AG10803 (cell line): ENCODE measurements at places on chromosomes 6 and 20.
A peak's percentile ranks its signal among the peaks of the same experiment; 100 is the strongest.

- DNase-seq = no peak
Observed at GRCh38 chr20:38299963-38300362, 4.0 kb upstream of the BPI start.

DNA sequence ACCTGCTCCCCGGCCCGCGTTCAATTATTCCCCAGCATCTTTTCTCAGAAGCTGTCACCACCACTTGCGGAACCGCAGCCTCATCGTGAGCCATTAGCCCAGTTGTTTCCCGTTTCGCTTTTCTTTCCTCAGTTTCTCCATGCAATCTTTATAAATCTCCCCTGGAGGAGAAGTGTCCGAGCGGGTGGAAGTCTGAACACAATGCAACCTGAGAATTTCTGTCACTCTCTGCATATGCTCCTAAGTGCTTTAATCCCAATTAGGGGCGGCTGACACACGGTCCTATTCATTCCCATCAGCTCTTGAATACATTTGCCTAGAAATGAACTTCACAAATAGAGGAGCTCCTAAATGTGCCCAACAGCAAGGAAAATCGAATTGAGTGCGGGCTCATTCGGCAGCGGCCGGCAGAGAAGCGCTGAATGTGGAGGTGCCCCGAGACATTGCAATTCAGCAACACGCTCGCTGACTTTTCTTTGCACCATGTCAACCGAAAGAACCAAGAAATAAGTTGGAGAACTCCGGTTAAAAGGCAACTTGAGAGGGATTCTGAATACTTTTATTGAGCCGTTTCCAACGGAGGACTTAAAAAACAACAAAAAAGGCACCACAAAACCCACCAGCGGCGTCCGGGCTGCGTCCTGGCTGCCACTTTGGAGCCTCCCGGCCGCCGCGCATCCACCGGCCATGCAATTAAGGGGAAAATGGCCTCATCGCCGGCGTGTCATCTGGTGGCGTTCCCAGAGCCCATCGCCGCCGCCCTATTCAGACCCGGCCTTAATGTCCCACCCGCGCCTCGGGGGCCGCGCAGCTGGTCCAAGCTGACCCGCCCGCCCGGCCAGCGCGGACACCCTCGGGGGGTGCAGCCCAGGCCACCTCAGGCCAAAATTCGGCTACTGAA lies 3.9 kb upstream of the PRDM13 start:
- DNase-seq = no peak

DNA sequence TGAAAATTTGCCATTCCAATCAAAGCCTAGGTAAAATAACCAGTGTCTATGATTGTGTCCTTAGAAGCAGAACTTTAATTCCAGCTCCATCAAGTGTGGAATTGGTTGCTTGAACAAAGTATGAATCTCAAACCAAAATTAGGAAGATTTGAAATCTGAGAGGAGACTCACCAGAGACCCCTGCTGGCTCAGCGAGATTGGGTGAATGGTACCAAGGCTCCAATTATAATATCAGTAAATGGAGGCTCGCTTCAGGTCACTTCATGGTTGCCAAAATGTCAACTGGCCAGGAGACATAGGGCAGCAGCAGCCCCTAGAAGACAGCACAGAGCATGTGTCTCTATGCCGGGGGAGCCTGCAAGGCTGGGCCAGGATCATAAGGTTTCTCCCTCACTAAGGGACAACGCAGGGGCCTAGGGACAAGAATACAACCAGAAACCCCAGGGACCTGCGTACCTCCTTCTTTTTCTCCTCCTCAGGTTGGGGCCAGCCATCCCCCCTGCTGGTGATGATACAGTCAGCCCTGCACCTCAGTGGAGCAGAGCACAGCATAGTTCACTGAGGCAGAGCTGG lies 14.0 kb downstream of the RBL1 start:
- no peak for DNase-seq

DNA sequence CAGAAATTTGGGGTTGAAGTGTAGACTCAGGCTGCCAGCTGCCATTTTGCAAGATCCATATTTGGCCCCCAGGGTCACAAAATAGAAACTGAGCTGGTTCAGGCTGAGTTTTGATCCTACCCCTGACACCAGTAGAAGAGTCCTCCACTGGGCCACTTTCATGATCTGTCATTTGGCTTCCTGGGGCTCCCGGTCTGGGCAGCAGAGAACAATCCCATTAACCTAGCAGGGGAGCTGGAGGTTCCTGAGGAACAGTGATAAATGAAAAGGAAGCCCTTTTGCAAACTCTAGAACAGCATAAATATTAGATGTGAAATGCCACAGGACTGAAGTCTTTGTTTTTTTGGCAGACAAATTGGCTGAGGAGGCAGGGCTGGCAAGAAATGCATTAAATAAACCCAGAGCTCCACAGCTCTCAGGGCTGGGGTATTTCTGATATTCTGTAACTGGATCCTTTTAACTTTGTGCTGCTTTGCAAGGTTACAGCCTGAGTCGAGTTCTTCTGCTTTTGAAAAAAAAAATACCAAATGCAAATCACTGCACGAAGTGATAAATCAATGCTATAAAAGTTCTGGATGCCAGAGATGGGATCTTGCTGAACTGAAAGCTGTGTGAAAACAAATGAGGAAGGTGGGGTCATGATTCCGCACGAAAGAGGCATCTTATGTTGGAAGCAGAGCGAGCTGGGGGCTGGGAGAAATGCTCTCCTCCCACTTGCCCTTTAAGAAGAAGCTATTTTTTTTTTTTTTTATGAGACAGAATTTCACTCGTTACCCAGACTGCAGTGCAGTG lies 64.4 kb downstream of the SULF2 start:
- DNase-seq = peak; percentile 58

- DNase-seq = peak; percentile 21
Observed at GRCh38 chr20:61464307-61465303, 212.5 kb downstream of the CDH4 start.

GRCh38 chr6:144194293-144194810 lies 44.0 kb downstream of the STX11 start:
- no peak for DNase-seq

DNA sequence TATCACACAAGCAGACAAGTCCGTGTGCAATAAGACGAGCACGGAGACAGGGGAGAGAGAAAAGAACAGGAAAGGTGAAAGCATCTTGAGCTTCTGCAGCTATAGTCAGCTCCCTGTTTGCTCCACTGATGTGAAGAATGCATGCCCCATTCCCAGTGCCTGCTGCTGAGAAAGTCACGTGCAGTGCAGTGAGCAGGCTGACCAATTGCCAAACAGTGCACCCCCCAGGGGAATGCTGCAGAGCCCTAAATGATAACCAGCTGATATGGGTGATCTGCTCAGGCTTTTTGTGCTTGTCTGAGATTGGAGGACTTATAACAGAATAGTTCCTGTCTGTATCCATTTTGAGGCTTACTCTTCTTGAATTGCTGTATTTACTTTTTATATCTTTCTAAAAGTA lies 121.5 kb downstream of the PACRG start:
- no peak for DNase-seq

DNA sequence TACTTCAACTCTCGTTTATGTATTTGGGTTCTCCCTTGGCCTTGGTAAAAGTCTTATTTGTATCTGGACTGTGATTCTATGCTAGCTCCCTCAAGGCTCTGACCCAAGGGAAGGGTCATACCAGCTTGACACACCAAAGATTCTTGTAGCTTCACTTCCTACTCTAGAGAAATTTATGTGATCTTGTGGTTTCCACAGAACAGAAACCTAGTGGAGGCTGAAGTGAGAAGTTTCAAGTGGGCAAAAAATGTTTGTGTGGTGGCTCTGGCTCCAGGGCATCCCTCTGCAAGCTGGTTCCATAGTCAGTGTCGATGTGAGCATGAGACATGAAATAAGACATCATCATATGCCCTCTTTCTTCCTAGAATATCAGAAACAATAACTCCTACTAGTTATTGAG lies 48.1 kb upstream of the TNFRSF21 start:
- no peak for DNase-seq

DNA sequence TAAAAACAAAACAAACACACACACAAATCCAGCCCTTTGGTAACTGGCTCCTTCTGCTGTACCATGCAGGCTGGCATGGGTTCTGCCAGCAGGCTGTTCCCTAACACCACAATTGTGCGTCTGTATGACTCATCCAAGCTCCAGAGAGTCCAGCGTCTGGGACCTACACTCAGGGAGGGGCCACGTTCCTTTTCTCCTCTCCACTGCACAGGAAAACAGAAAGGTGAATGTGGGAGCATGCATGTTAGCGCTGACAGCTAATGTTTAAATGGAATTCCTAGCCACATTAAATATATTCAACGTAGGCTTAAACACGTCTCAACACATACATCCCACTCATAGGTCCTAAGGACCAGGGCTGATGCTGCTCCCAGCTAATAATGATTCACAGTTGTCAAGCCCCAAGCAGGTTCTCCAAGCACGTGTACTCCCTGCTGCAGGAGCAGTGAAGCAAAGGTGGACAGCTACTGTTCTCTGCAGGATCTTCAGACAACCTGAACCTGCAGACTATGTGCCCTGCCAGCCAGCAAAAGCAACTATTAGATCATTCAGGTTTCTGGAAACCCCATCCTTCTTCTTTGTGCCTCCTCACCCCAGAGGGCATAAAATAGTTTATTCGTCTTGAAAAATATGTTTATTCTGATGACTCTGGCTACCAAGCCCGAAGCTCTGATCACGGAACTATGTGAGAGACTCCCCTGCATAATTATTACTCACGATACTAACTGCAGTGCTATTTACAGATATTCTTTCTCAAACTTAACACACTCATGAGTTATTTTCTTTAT lies 20.9 kb downstream of the MAP1LC3A start:
- DNase-seq = peak; percentile 78

- DNase-seq = no peak
Observed at GRCh38 chr6:68993911-68994310, 358.8 kb downstream of the ADGRB3 start.

GRCh38 chr6:29769336-29769735 lies 46.1 kb downstream of the HLA-F start:
- DNase-seq = no peak

DNA sequence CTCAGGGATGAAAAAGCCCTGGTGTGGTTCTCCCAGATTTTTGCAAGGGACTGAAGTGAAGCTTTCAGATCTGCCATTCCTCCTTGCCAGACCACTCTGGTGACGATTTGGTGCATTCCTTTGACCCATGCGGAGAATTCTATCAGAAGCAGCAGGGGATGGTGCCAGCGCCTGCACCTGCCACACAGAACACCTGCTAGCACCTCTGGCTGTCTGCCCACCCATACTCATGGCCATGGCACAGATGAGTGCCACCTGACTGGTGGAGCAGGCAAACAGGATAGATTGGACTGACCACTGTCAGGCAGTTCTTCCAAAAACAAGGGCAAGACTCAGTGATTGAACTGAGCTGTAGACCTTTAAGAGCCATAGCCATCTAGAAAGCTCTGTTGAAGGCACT lies 107.1 kb downstream of the CDYL start:
- no peak for DNase-seq

DNA sequence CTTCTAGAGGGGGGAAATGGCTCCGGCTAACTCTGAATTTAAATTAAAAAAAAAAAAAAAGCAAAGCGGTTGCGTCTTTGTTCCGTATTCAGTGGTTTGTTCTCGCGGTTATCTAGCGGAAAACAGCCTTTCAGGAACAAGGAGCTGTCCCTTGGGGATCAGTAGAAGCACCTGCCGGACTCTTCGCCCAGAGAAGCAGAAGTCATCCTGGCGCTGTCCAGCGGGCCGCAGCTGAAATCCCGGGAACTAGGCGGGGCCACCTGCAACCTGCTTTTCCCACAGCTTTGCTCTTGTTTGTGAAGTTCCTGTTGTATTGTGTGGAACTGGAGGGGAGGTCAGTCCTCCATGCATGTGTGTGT lies 43.9 kb upstream of the GJE1 start:
- peak; percentile 28 for DNase-seq

GRCh38 chr6:108295676-108296075 lies 822 bp downstream of the AFG1L start:
- no peak for DNase-seq

- DNase-seq = no peak
Observed at GRCh38 chr6:155455766-155456165, at the start of gene NOX3. NOX3 (minus strand) TSS chr6:155455839; CDS start chr6:155455800, 39 bp downstream.

DNA sequence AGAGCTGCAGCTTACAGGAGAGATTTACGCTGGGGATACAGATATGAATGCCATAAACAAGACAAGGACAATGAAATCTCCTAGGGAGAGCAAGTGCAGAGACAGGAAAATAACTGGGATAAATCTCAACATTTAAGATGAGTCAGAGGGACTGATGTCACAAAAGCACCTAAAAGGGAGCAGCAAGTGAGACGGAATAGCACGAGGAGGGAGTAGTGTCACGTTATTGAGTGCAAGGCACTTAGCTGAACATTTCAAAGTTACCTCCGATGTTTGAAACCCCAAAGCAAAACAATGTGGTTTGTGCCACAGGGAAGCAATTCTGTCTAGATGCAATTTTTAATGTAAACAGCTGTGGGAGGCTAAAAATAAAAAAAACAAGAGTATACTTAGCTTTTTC lies 1131.7 kb upstream of the EYS start:
- DNase-seq = no peak

- peak; percentile 57 for DNase-seq
Observed at GRCh38 chr6:63644668-63645326, 9.2 kb downstream of the PHF3 start.

DNA sequence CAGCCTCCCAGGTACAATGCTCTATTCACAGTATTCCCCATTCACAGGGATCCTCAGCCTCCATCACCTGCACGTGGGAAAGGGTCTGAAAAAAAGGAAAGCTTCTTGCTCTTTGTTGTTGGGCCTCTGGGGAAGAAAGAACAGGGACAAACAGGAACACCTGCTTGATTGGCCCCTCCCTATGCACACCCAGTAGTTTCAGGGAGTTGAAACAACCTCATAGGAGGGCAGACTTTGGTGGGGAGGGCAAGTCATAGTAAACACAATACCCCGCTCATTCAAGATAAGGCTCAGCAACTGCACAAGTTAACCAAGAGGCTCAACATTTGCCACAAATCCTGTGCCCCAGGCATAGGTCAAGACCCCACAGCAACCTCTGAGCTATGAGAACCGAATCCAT lies 1.7 kb downstream of the GHRH start:
- no peak for DNase-seq
